ENCODE measurements at places on chromosomes 4 and X. TPM values are rescaled to one million over a fixed set of nuclear protein-coding genes. Genes with fewer than 3 reads are reported as not detected.

DNA sequence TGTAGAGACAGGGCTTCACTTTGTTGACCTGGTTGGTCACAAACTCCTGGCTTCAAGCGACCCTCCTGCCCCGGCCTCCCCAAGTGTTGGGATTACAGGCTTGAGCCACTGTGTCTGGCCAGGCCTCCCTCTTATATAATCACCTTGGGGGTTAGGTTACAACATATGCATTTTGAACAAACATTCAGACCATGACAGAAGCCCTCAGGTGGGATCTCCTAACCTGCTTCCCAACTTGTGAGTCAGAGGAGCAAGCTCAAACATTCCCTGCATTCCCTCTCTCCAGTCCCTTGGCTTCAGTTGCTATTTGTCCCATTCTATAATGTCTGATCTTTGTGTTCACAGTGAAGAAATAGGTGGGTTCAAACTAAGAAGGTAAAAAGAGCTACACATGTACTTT lies 76.5 kb upstream of the NRK start:
- DNase-seq, result no peak

GRCh38 chr4:15336410-15337167 lies 91.2 kb upstream of the C1QTNF7 start:
- no peak for DNase-seq

Gene CT45A10
- total RNA-seq, result not detected

Gene SERPINA7
- total RNA-seq, result not detected

GRCh38 chr4:145012841-145013240 lies 85.2 kb downstream of the ANAPC10 start:
- DNase-seq, result no peak

Gene PDGFRA
- total RNA-seq, result 2.1 TPM

DNA sequence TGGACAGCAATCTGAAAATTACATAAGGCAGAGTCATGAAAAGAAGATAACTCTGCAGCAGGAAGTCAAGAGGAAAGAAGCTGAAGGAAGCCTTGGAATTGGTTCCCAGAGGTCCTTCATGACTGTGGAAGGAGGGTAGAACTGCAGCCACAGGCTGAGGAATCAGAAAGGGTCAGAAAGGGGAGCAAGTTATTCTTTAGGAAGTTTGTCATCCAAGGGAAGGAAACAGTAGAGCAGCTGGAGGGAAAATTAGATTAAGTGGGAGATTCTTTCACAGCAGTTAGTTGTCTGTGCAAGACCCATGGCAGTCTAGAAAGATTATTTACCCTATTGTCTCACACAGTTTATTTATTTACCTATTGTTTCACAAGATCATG lies 9.3 kb upstream of the ADH1C start:
- no peak for DNase-seq

DNA sequence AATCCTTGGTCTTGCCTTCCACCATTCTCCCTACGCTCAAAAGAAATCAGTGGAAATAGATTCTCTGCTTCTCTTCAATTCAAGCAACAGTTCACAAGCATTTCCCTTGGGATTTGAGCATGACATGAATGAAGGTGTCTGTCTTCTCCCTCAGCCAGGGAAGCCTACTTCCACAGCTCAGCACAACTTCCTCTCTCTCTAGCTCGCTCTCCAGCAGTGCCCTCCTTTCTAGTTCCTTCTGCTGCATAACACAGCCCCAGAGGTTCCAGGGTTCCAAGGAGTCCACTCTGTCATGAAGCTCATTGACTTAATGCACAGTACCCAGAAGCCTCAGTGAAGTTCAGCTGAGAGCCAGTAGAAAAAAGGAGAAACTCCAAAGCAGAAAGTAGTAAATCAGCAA lies 81.3 kb downstream of the PLS3 start:
- no peak for DNase-seq

Data from neural crest cell (in vitro differentiated cells).